ENCODE measurements at places on chromosomes 16 and 17.

GRCh38 chr17:11780621-11781020, 182.4 kb downstream of the DNAH9 start:
- no peak for DNase-seq

DNA sequence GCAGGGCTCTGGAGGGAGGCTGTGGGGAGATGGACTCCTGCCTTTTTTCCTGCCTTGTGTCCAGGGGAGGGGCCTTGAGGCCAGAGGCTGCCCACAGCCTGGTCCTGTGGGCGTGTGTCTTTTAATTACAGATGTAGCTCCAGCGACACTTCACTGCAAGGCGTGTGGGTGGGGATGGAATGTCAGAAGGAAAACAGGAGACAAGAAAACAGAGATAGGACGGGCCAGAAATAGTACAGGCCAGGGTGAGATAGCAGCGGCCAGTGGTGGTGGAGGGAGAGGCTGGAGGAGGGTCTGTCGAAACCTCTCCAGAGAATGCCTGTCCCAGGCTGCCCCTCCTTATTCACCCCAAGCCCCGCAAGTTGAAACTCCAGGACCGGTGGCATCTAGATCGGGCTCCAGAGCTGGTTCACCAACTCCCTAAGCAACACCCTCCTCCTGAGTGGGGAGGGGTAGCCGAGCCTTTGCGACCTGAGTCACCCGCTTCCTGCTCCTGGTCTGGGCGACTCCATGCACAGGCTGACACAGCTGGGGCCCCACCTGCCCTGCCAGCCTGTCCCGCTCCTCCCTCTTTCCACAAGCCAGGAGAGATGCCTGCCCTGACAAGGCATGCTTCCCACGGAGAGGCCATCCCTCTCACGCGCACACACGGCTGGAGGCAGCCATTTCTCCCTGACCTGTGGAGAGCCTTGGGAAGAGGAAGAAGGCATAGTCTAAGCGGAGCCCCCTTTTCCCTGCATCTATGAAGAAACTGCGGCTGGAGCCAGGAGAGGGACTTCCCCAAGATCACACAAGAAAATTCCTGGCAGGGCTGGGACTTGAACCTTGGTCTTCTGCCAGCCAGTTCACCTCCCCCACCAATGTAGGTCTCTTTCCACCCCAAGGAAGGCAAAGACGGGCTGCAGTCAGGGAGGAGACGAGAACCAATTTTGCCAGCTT, 6.6 kb upstream of the JUP start:
- DNase-seq, result no peak

DNA sequence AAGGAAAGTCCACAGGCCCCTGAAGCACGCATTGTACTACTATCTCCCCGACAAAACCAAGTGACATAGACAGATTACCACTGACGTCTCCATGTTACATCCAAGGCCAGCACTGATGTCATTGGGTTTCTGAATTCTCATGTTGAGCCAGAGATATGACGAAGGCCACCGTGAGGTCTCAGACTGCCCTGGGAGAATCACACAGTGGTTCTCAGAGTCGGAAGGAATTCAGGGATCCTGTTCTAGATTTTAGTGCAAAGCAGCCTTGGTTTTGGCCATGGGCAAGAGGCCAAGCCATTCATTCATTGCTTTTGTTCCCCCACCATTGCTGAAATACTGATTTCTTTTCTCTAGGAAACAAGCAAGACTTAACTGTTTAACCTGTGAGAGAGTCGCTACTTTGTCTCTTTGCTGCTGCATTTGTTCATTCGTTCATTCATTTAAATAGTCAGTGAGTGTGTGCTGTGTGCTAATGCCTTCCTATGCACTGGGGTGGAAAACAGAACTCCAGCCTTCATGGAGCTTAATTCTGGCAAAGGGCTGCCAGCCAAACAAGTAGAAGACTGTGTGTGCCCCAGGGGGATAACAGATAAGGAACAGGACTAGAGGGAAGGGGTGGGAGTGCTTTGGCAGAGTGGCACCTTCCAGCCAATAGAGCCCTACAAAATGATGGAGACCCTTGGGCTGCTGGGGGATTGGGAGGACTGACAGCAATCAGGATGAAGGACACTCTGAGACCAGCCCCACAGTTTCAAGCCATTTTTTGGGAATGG, 222.3 kb downstream of the MSI2 start:
- DNase-seq, result peak; percentile 82

DNA sequence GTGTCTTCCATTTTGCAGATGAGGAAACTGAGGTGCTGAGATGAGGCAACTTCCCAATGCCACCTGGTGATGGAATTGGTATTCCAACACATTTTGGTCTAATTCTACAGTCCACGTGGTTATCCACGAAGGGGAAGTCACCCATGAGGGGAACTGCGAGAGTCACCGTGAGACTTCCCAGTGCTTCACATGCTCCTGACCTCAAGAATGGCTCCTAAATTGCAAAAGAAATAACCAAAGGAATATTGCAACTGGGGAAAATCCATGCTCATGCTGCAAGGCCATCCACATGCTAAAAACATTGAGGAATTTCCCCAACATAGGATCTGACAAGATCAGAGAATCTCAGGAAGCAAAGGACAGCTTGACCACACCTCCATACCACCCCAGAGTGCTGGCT, 153.9 kb downstream of the HS3ST3B1 start:
- no peak for DNase-seq

DNA sequence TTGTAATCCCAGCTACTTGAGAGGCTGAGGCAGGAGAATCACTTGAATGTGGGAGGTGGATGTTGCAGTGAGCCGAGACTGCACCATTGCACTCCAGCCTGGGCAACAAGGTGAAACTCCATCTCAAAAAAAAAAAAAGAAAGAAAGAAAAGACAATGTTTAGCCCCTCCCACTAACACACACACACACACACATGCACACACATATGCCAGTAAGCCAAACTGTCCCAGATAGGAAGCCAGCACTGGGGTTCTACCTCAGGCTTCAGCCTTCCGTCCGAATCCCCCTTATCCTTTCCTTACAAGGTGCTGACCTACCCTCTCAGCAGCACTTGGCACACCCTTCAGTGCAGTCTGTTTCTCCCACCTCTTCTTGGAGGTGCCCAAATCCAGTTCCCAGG, 8.7 kb upstream of the KCNH6 start:
- DNase-seq, result no peak

DNA sequence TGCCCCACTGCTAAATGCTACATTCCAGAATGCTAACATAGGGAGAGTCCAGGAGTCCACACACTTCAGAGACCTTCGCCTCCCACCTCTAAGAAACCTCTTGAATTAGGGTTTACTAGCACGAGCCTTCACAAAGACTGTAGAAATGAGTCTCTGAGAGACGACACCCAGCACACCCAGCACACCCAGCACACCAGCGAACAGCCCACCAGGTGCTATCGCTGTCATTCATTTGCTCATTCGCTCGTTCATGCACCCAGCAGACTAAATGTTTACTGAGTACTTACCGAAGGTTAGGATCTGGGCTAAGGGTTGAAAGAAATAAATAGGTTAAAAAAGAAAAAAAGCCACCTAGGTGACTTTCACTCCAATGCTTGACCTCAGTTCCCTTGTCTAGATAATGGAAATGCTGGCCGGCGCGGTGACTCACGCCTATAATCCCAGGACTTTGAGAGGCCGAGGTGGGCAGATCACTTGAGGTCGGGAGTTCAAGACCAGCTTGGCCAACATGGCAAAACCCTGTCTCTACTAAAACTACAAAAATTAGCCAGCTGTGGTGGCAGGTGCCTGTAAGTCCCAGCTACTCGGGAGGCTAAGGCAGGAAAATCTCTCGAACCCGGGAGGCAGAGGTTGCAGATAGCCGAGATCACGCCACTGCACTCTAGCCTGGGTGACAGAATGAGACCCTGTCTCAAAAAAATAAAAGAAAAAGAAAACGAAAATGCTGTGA, 100.8 kb downstream of the ADCY9 start:
- no peak for DNase-seq

DNA sequence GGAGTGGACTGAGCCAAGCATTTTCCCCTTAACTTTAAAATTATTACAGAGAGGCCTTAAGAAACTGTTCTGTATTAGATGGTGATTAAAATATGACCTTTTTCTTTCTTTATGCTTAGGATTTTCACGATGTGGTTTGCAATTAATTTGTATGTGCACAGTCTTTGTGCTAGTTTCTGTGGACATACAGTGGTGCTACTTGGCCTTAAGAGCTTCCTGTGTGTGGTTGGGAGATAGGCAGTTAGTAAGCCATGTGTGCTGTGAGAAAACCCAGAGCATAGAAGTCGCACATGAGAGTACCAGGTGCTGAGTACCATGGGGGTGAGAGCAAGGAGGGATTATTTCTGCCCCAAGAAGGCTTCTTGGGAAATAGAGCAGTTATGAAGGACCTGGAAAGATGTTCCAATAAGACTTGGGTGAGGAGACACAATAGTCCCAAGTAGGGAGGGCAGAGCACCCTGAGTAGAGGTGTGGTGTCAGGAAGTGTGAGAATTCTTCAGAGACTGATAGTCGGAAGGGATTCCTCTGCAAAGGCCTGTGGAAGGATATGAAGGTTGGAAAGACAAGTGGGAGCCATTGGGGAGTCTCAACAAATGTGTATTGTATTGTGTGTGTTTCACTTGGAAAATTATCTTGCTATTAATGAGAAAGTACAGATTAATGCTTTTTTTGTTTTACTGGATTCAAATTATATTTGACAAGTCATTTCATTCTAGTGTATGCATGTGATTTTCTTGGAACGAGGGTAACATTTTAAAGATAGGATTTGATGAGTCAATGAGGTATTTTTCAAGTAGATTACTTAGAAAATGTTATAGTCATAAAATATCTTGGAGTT, 239.9 kb downstream of the PRKCA start:
- peak; percentile 53 for DNase-seq

DNA sequence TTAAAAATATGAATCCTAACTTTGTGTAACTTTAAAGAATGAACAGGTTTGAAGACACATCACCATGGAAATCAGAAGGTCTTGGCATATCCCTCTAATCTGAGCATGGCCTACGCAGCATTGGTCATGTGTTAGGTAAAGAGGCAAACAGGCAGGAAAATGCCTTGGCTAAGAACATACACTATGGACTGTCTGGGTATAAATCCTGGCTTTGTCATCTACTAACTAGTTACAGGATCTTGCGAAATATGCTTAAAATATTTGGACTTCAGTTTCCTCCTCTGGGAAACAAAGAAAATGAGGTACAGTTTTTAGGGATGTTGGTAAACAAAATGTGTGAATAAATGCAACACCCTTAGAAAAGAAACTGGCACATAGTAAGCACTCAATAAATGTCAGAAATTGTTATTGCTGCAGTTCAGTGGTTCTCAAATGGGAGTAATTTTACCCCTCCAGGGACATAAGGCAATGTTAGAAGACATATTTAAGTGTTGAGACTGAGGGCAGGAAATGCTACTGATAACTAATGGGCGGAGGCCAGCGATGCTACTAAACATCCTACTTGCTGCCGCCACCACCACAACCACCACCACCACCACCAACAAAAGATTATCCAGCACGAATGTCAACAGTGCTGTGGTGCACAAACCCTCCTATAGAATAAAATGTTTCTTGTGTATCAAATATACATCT, 770.8 kb upstream of the SOX9 start:
- DNase-seq, result no peak

DNA sequence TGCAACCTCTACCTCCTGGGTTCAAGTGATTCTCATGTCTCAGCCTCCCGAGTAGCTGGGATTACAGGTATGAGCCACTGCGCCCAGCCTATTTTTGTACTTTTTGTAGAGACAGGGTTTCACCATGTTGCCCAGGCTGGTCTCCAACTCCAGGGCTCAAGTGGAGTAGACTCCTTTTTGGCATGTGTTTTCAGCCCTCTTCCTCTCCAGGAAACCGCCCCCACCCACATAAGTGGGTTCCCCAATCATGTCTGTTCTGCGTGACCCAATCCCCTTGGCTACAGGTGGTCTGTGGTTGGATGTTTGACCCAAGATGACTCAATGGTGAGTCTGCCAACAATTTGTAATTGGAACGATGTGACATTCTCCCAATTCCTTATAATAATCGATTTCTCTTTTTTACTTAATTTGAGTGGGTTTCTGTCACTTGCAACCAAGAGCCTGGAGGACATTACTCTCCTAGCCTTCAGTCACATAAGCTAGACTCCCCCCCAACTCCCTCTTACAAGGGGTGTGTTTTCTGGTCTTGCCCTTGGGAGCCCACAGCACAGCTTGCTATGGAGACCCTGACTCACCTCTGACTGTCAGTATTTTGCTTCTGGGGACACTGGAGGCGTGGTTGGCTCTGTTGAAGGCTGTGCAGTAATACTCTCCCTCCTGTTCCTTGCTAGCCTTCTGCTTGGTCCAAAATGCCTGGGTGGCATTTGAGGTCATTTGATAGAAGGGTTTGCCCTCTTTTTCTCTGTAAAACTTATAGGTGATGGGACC, 34.9 kb downstream of the PECAM1 start:
- no peak for DNase-seq

GRCh38 chr16:89489040-89489897, 1.1 kb downstream of the ANKRD11 start:
- peak; percentile 87 for DNase-seq

DNA sequence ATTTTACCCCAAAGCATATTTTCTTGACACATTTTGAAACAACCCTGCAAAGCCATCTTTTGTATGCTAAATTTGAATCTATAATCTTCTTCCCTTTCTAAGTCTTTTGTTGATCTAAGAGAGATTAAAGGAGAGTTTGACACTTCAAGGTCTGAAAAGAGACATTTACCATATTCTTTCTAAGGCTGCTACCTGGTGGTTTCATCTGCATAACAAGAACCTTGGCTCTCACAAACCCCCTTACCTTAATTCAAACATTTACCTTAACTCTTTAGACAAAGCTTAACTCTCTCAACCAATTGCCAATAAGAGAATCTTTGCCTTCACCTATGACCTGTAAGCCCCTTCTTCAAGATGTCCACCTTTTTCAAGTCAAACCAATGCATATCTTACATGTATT, 1143.6 kb downstream of the CDH11 start:
- no peak for DNase-seq

DNA sequence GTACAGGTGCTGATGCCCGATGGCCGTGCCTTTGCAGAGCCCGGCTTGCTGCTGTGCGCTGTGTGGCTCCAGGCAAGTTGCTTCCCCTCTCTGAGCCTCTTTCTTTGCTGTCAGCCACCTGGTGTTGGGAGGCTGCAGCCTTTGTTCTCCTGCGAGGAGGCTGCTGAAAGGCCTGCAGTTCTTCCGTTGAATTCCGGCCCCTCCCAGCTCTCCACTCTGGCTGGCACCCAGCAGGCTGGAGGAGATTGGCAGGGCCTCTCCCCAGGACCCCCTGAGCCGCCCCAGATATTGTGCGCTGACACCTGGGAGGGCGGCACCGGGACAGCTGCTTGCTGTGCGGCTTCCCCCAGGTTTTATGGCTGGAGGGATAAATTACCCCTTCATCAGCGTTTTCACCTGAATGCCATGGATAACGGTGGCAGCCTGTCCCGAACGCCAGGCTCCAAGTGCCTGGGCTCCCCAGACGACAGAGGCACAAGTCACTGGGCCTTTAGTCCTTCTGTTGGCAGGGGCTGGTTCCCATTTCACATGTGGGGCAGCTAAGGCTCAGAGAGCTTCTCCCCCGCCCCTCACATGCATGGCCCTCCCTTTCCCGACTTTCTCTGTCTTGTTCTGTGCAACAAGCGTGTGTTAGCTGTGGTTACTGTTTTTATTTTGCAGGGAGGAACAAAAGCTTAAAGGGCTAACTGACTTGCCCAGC, 35.1 kb upstream of the GSE1 start:
- no peak for DNase-seq

- no peak for DNase-seq
Observed at GRCh38 chr16:27314986-27315332, 1.2 kb downstream of the IL4R start.

All from astrocyte of the cerebellum (primary cell).